ENCODE measurements at places on chromosomes 11 and 22. TPM values are rescaled to one million over a fixed set of nuclear protein-coding genes. Genes with fewer than 3 reads are reported as not detected.

GRCh38 chr22:37345863-37346504, 63.7 kb downstream of the CYTH4 start:
- H3K36me3 ChIP-seq: no peaks in the 10 kb centered on the region
- H3K4me3 ChIP-seq: no peak overlapping the region
- H3K27me3 ChIP-seq: no peaks in the 10 kb centered on the region
- no peaks in the 10 kb centered on the region for H3K4me1 ChIP-seq

The CLMP gene
- 45.9 TPM for total RNA-seq

DNA sequence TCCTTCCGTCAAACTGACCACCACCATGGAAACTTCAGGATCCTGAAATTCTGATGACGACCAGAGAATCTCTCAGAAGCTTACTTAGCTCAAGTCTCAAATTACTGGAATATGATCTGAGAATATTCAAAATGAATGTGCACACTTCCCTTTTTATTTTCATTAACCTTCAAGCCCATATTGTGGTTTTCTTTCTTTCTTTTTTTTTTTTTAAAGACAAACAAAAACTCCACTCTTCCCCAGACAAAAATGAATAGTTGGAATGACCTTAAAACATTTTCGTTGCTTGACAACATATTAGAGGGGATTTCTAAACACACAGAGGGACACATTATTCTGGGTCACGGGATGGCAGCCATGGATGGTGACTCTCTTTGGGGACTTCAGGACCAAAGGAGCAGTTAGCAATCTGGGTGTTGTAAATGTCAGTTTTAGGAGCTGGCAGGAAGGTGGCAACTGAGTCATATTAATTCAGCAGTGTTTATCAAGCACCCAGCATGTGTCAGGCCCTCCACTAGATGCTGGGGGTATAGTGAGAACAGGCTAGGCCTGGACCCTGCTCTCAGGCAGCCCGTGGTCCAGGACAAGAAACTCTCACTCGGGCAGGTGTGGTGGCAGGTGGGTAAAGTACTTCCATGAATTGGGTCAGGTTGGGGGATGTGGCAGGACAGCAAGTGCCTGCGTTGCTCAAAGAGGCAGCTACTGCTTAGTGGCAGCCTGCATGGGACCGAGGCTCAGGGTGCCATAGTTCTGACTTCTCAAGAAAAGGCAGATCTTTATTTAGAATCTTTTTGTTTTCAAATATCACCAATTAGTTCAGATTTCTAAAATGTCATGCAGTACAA, 126.1 kb downstream of the HIPK3 start:
- no peak overlapping the region for H3K4me3 ChIP-seq
- no peaks in the 10 kb centered on the region for H3K4me1 ChIP-seq
- H3K27ac ChIP-seq: no peak overlapping the region
- peaks cover 14% of the 10 kb centered on the region for H3K27me3 ChIP-seq
- no peak for DNase-seq
- H3K36me3 ChIP-seq: no peaks in the 10 kb centered on the region

GRCh38 chr11:119370486-119371046, 10.9 kb downstream of the USP2 start:
- H3K4me3 ChIP-seq: no peak overlapping the region
- H3K27ac ChIP-seq: no peak overlapping the region
- H3K36me3 ChIP-seq: no peaks in the 10 kb centered on the region
- DNase-seq: no peak
- H3K4me1 ChIP-seq: peaks cover 37% of the 10 kb centered on the region
- H3K27me3 ChIP-seq: no peaks in the 10 kb centered on the region

GRCh38 chr11:7449841-7450214, 35.5 kb upstream of the OLFML1 start:
- H3K27ac ChIP-seq: no peak overlapping the region
- no peaks in the 10 kb centered on the region for H3K36me3 ChIP-seq
- H3K4me1 ChIP-seq: no peaks in the 10 kb centered on the region
- H3K4me3 ChIP-seq: no peak overlapping the region
- no peak for DNase-seq
- H3K27me3 ChIP-seq: no peaks in the 10 kb centered on the region

DNA sequence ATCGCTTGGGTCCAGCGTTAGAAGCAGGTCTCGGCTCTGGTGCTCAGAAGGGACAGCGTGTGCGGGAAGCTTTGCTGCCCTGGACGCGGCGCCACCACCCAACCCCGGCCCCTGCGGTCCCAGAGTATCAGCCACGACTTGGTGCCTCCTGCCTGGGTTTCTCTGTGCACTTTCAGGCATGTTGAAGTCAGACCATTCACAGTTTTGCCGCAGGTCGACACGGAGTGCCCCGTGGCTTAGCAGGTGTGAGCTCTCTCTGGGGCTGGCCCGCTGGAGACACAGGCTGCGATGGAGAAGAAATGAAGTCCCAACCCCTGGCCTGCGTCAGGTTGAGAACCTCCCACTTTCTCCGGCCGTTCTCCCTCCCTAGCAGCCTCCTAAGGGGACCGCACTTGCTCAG, 494.5 kb downstream of the BRD1 start:
- no peaks in the 10 kb centered on the region for H3K36me3 ChIP-seq
- no peak overlapping the region for H3K4me3 ChIP-seq
- no peaks in the 10 kb centered on the region for H3K4me1 ChIP-seq

The MUC15 gene
- not detected for total RNA-seq

The TESMIN gene
- total RNA-seq: 13.5 TPM

GRCh38 chr11:3942160-3942955, 86.9 kb downstream of the STIM1 start:
- H3K27ac ChIP-seq: no peak overlapping the region
- peaks cover 10% of the 10 kb centered on the region for H3K4me1 ChIP-seq
- H3K27me3 ChIP-seq: no peaks in the 10 kb centered on the region
- DNase-seq: no peak

- H3K4me1 ChIP-seq: no peaks in the 10 kb centered on the region
- H3K4me3 ChIP-seq: no peak overlapping the region
- H3K36me3 ChIP-seq: no peaks in the 10 kb centered on the region
- no peaks in the 10 kb centered on the region for H3K27me3 ChIP-seq
- no peak overlapping the region for H3K27ac ChIP-seq
Measured at GRCh38 chr11:17552392-17553248, 5.6 kb downstream of the OTOG start.

The RIN1 gene
- 6.4 TPM for total RNA-seq

- H3K36me3 ChIP-seq: no peaks in the 10 kb centered on the region
- no peak overlapping the region for H3K4me3 ChIP-seq
- H3K4me1 ChIP-seq: peaks cover 6% of the 10 kb centered on the region
- H3K27me3 ChIP-seq: no peaks in the 10 kb centered on the region
- H3K27ac ChIP-seq: no peak overlapping the region
Measured at GRCh38 chr11:76856106-76856505, 4.6 kb upstream of the ACER3 start.

- H3K36me3 ChIP-seq: peaks cover 45% of the 10 kb centered on the region
- H3K27me3 ChIP-seq: no peaks in the 10 kb centered on the region
- no peak overlapping the region for H3K4me3 ChIP-seq
- no peaks in the 10 kb centered on the region for H3K4me1 ChIP-seq
- peak overlapping the region; percentile 9 for H3K27ac ChIP-seq
- DNase-seq: no peak
Measured at GRCh38 chr11:46673713-46674462, 26.5 kb downstream of the ARHGAP1 start.

GRCh38 chr22:50030297-50031188, 18.0 kb upstream of the IL17REL start:
- H3K27me3 ChIP-seq: no peaks in the 10 kb centered on the region
- no peak overlapping the region for H3K4me3 ChIP-seq
- peaks cover 4% of the 10 kb centered on the region for H3K4me1 ChIP-seq
- peak; percentile 88 for DNase-seq
- no peak overlapping the region for H3K27ac ChIP-seq

DNA sequence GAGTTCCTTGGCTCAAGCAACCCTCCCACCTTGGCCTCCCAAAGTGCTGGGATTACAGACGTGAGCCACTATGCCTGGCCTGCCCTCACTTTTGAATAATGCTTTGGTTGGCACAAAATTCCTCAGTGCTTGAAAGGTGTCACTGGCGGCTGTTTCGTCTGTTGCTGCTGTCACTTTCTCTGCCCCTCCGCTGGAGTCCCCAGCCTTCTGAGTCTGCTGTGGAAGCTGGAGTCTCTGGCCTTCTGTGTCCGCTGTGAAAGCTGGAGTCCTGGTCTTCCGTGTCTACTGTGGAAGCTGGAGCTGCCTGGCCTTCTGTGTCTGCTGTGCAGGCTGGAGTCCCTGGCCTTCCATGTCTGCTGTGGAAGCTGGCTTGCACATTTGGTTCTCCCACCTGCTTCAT, 4.9 kb upstream of the KRTAP5-1 start:
- H3K27ac ChIP-seq: no peak overlapping the region
- H3K27me3 ChIP-seq: no peaks in the 10 kb centered on the region
- no peaks in the 10 kb centered on the region for H3K36me3 ChIP-seq
- no peak for DNase-seq

The MFRP gene
- not detected for total RNA-seq

The CCDC87 gene
- total RNA-seq: 1.1 TPM

The BDNF gene
- 0.07 TPM for total RNA-seq

DNA sequence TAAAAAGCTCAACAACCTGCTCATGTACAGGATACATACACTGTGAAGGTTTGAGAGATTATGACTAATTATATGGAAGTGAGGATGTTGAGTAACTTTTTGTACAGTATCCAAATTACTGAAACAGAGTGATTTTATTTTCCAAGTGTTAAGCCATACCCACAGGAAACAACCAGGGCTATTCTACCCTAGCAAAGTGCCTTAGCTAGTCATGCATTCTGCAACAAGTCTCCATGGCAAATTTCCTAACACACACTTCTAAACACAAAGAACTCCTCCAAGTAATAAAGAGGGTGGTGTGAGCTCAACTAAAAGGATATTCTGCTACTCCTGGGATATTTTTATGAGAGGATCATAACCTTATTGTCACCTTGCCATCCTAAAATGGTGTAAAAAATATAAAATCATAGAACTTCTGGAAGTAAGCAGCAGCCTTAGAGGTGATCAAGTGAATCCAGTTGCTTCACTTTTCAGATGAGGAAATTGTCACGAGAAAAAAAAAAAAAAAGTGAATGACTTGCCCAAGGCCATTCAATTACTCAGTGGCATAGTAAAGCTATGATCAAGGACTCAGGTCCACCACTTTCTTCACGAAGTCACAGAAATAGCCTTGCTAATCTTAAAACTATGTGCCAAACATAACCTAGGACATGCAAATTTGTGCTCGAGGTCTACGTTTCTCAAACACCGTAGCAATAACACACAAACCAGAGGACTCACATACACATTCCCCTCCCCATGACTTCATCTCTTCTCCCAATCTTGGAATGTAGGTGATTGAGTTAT, 4.2 kb downstream of the LGR4 start:
- no peak overlapping the region for H3K27ac ChIP-seq
- H3K4me3 ChIP-seq: no peak overlapping the region
- H3K27me3 ChIP-seq: no peaks in the 10 kb centered on the region
- H3K4me1 ChIP-seq: peaks cover 55% of the 10 kb centered on the region

DNA sequence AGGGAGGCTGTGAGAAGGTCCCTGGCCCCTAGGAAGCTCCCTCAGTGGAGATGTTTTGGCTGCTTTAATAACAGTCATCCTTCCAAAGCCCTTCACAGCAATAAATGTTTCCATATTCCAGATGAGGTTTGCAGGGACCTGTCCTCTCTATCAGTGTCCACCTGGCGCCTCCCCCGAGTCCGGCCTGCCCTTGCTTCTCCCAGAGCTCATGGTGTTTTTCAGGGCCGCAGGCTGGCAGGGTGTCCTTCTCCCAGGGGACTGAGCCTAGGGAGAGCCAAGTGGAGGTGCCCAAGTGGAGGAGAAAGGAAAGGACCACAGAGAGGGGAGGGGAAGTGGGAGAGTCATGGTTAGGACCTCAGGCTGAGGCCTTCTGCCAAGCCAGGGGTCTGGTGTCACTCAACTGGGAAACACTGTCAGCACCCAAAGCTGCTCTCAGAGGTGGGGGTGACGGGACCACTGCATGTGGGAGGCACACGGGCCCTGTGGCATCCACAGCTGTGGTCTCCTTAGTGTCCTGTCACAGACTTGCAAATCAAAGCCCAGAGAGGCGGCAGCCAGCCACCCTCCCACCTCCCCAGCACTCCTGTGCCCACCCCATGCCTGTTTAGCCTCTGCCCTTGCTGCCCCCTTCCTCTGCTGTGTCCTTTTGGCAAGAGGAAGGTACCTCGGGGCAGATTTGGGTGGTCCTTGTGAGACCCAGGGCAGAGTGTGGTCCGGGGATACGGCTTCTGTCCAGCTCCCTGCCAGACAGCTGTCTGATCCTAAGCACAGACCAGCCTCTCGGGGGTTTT, 6.4 kb downstream of the DERL3 start:
- H3K36me3 ChIP-seq: peaks cover 48% of the 10 kb centered on the region
- H3K4me3 ChIP-seq: no peak overlapping the region
- H3K4me1 ChIP-seq: no peaks in the 10 kb centered on the region

- H3K27ac ChIP-seq: no peak overlapping the region
- peak overlapping the region; percentile 37 for H3K4me3 ChIP-seq
- peak; percentile 84 for DNase-seq
- H3K4me1 ChIP-seq: peaks cover 15% of the 10 kb centered on the region
- no peaks in the 10 kb centered on the region for H3K36me3 ChIP-seq
- H3K27me3 ChIP-seq: peaks cover 44% of the 10 kb centered on the region
Measured at GRCh38 chr11:75429902-75430713, 2.9 kb downstream of the KLHL35 start.

GRCh38 chr22:42443240-42444076, 11.3 kb upstream of the NFAM1 start:
- H3K27ac ChIP-seq: peak overlapping the region; percentile 85
- peaks cover 29% of the 10 kb centered on the region for H3K4me1 ChIP-seq
- H3K4me3 ChIP-seq: peak overlapping the region; percentile 46
- DNase-seq: no peak
- no peaks in the 10 kb centered on the region for H3K27me3 ChIP-seq
- H3K36me3 ChIP-seq: no peaks in the 10 kb centered on the region

The MMP3 gene
- 1.3 TPM for total RNA-seq

DNA sequence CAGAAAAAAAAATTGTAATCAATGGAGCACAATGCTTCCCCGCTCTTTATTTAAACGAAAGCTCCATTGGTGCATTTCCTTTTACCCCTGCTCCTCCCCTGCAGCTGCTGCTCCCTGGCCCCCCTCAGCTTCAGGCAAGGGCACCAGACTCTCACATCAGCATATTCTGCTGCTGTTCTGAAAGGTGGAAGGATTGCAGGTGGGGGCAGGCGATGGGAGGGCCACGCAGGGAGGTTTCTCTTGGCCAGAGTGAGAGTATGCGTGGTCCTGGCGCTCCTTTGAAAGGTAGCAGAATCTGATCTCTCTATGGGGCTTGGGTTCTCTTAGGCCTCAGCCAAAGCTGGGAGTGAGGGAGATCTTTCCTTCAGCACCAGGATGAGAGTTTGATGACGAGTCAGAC, 240.9 kb upstream of the CADM1 start:
- no peaks in the 10 kb centered on the region for H3K4me1 ChIP-seq
- no peak overlapping the region for H3K27ac ChIP-seq
- H3K4me3 ChIP-seq: no peak overlapping the region
- no peaks in the 10 kb centered on the region for H3K36me3 ChIP-seq
- H3K27me3 ChIP-seq: no peaks in the 10 kb centered on the region
- no peak for DNase-seq

GRCh38 chr11:72958791-72959190, 144.6 kb downstream of the ATG16L2 start:
- no peak for DNase-seq
- peaks cover 5% of the 10 kb centered on the region for H3K4me1 ChIP-seq
- no peak overlapping the region for H3K4me3 ChIP-seq
- no peaks in the 10 kb centered on the region for H3K36me3 ChIP-seq
- no peaks in the 10 kb centered on the region for H3K27me3 ChIP-seq

GRCh38 chr22:22362936-22363335, 118.3 kb downstream of the VPREB1 start:
- H3K27me3 ChIP-seq: peaks cover 34% of the 10 kb centered on the region
- no peak for DNase-seq
- H3K4me3 ChIP-seq: no peak overlapping the region
- H3K4me1 ChIP-seq: no peaks in the 10 kb centered on the region

The TSGA10IP gene
- not detected for total RNA-seq

GRCh38 chr22:25572708-25573171, 8.3 kb downstream of the GRK3 start:
- no peak overlapping the region for H3K4me3 ChIP-seq
- H3K4me1 ChIP-seq: peaks cover 4% of the 10 kb centered on the region
- no peak overlapping the region for H3K27ac ChIP-seq
- no peaks in the 10 kb centered on the region for H3K36me3 ChIP-seq
- no peak for DNase-seq
- peaks cover under 1% of the 10 kb centered on the region for H3K27me3 ChIP-seq
